SIG-M5 (cell line): ENCODE measurements at places on chromosomes 12 and 14.

DNA sequence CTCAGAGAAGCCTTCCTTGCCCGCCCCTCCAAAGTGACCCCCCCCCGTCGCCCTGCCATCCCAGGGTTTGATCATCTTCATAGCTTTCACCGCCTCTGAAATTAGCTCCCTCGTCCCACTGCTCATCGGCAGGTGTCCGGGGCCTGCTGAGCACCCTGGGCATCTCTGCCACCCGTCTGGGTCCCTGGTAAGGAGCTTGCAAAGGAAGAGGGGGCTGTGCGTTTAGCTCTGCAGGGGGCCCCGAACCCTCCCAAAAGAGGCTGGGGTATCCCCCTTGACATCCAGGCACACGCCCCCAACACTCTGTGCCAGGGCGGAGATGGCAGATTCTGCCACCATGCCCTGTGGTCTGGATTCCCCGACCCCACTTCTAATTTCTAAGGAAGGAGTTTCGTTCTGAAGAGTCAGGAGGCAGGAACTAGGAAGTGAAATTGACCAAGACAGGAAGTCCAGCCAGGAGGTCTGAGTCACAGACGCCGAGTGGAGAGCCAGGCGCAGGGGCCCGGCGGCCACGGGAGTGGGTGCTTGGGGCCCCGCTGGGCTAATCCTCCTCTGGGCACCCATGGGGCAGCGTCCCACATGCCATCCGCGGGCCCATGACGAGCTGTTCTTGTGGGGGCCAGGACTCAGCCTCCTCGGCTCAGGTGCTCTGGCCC lies 95.7 kb downstream of the RFLNA start:
- peak; percentile 31 for DNase-seq

DNA sequence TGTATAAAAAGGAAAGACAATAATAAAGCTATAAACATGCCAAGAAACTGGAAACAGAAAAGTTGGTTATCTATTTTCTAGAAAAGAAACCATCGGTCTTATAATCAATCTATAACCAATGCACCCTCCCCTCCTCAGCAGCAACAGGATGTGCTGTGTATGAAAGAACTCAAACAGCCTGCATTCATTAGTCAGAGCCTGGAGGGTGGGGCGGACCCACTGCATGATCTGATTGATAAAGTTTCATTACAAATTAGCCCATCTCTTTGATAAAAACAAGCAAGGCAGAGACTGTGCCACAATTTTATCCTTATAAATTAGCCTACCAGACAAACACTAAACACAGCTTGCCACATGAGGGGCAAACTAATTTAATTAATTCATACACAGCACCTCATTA lies 448.1 kb downstream of the BCAT1 start:
- no peak for DNase-seq

GRCh38 chr12:65162609-65163008 lies 6.8 kb upstream of the LEMD3 start:
- DNase-seq, result no peak

DNA sequence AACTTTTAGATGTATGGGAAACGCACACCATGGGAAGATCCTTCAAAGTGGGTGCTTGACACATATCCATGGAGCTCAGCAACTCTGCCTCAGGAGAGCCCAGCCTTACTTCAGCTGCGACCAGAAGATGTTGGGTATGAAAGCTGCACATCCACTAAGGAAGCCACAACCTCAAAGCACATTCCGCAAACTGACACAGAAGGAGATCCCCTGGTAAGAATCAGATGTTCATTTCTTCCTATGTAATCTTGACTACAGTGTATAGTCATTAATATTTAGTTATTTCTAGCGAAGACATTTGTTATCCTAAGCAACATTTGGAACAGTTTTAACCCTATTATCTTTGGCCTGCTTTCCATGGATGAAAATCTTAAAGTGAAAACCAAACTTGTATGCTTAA lies 374.2 kb downstream of the NAV3 start:
- DNase-seq, result no peak

GRCh38 chr12:80186727-80187217 lies 87.4 kb downstream of the OTOGL start:
- no peak for DNase-seq
